ENCODE measurements at places on chromosomes 5 and 9.

GRCh38 chr9:80498001-80498555 lies 926.3 kb downstream of the TLE4 start:
- DNase-seq, result no peak

DNA sequence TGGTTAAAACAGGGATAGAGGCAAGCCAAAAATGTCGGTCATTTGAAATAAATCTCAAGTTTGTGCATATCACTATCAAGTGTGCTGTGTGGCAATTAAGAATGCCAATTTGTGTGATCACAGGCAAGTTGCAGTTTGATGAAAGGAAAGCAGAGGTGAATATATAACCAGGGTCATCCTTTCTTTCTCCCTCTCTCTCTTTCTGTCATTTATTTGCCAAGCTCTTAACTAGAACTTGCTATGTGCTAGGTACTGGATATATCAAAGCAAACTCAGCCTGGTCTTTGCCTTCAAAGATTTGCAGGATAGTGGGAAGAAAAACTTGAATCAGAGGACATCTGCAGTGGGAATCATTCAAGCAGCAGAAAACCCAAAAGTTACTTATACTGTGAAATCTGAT lies 22.0 kb downstream of the PDCD1LG2 start:
- no peak for DNase-seq

GRCh38 chr5:64229163-64229774 lies 63.6 kb downstream of the RNF180 start:
- peak; percentile 51 for DNase-seq

DNA sequence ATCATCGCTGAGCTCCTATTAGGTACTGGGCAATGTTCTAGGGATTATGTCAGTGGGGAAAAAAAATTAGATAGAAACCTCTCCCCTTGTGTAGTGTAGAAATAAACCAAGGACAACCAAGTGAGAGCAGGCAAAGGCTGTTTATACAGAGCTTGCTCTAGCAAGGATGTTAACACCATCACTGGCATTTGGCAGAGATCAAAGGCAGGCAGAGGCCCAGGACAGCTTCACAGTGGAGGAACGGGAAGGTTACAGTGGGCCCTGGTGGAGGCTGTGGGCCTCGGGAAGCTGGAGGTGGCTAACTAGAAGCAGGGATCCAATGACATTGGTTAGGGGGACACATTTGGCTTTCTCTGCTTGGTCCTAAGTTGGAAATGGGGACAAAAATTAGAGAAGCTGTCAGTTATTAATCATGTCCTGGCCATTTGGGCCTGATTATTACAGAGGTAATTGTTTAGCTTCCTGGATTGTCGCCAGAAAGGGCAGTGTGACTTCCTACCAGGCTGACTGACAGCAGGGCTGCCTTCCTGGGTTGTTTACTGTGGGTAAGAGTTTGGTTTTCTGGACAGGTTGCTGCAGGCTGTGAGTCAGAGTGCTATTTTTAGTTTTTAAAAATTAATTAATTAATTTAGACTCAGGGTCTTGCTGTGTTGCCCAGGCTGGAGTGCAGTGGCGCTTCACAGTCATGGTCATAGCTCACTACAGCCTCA lies 259.3 kb downstream of the ROR2 start:
- DNase-seq, result peak; percentile 11

- no peak for DNase-seq
These were observed 140.9 kb downstream of the PAX5 start for GRCh38 chr9:36893184-36893583.

GRCh38 chr5:121668635-121669034 lies 183.0 kb upstream of the FTMT start:
- no peak for DNase-seq
